ENCODE measurements at places on chromosomes 5 and 9. TPM values are rescaled to one million over a fixed set of nuclear protein-coding genes. Genes with fewer than 3 reads are reported as not detected.

MRPS2 gene
- total RNA-seq, result 82.9 TPM

TMEM174 gene
- total RNA-seq, result not detected

MEF2C gene
- not detected for total RNA-seq

SVEP1 gene
- total RNA-seq, result 2.1 TPM

DCP2 gene
- 10.3 TPM for total RNA-seq

ANKRD33B gene
- total RNA-seq, result 12.8 TPM

CNTNAP3B gene
- 16.9 TPM for total RNA-seq

MAMDC2 gene
- 0.43 TPM for total RNA-seq

SPATA6L gene
- total RNA-seq, result 1.8 TPM

SCGB3A2 gene
- total RNA-seq, result not detected

PCDHB6 gene
- 0.78 TPM for total RNA-seq

PDLIM4 gene
- total RNA-seq, result 0.47 TPM

ADGRD2 gene
- total RNA-seq, result not detected

LCN1 gene
- total RNA-seq, result not detected

DDX4 gene
- not detected for total RNA-seq

HMHB1 gene
- not detected for total RNA-seq

SMIM32 gene
- total RNA-seq, result not detected

All from A549 treated with ZK216348 at 1 μM for 4 hours (cell line).